ENCODE measurements at places on chromosomes 12 and 14.

DNA sequence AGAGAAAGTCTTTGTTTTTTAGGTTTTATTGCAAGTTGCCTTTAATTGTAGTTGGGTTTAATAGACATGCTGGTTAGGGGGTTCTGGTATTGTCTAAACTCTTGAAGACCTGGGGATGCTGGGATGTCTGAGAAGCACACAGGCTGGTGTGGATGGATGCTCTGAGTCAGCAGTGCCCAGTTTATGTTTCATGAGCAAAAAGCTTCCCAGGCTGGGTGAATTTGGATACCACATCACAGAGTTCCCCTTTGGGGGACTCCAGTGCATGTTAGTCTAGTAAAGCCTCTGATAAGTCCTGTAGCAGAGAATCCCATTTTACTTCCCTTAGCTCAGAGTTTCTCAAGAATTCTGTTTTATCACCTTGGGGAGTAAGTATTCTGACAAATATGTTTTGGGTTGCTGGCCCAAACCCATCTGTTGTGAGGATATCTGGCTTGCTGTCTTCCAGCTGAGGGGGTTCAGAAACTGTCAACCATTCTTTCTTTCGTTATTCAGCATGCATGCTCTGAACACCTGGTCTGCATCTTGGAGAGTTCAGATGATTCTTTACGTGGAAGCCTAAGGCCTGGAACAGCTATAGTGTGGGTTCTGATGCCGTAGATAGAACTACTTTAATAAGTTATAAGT, 509.1 kb downstream of the VRK1 start:
- no peak for DNase-seq

GRCh38 chr14:58027904-58028303, 124.1 kb downstream of the ARMH4 start:
- DNase-seq: no peak

DNA sequence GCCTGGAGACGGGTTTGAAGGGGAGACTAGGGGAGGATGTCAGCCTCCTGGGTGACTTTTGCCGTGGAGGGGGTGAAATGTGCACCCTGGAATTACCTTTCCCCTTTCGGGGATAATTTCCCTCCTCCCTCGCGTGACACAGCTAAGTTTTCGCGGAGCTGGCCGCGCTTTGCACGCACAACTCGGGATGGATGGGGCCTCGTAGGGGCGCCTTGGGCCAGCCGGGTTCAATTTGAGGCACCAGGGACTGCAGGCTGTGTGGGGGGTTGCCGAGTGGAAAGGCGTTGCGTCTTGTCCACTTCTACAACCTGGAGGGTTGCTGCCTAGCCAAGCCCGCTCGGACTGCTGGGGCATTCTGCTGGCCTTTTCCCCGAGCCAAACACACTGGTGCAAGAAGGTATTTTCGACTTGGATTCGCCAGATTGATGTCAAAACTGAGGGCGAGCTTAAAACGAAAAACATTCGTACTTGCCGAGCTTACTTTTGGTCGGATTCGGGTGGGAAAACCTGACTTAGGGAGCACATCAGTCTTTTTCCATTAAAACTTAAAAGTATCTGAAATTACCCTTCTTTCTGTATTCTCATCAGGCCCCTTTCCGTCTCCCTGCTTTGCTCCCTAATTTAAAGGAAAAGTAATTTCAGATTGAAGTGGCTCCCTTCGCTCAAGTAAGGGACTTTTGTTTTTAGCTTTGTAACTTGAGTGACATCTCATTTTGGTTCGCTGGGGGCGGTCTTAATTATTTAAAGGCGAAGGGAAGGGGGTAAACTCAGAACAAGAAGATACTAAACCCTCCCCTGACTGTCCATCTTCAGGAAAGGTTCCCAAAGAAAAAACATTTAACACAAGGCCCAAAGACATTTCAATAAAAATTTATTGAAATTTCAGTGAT, 14.3 kb downstream of the TBX3 start:
- no peak for DNase-seq

DNA sequence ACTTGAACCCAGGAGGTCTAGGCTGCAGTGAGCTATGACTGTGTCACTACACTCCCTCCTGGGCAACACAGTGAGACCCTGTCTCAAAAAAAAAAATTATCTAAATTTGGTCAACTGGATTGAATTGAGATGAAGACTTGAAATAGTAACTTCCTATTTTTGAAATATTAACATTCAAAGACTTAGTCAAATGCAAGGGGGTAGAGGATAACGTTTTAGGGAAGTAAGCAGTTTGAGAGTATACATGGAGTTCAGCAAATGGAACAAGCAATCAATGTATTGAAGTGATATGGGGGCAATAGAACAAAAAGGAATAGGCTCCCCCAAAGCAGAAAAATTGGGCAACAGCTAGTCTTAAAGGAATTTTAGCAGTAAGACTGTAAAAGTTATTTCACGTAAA, 4.6 kb upstream of the MFAP5 start:
- DNase-seq: no peak

GRCh38 chr14:31937730-31938346, 139.3 kb upstream of the ARHGAP5 start:
- DNase-seq: peak; percentile 39

- no peak for DNase-seq
Observed at GRCh38 chr12:31900271-31900670, 58.9 kb upstream of the RESF1 start.

- no peak for DNase-seq
Observed at GRCh38 chr12:109721276-109721675, 7.7 kb downstream of the FAM222A start.

DNA sequence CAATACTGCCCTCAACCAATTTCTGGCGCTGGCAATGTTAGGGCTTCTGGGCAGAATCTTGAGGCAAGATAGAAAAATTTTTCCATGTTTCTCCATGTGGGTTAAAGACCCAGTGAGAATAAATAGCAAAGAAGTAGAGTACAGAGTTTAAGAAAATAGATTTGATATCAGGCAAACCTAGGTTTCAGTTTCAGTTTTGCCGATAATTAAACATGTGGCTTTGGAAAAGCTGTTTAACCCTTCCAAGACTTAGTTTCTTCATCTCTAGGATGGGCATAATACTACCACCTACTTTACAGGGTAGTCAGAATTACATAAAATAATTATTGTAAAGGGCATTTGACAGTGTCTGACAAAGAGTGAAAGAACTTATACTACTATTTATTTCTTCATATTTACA, 360.4 kb downstream of the PCNX1 start:
- DNase-seq: no peak

DNA sequence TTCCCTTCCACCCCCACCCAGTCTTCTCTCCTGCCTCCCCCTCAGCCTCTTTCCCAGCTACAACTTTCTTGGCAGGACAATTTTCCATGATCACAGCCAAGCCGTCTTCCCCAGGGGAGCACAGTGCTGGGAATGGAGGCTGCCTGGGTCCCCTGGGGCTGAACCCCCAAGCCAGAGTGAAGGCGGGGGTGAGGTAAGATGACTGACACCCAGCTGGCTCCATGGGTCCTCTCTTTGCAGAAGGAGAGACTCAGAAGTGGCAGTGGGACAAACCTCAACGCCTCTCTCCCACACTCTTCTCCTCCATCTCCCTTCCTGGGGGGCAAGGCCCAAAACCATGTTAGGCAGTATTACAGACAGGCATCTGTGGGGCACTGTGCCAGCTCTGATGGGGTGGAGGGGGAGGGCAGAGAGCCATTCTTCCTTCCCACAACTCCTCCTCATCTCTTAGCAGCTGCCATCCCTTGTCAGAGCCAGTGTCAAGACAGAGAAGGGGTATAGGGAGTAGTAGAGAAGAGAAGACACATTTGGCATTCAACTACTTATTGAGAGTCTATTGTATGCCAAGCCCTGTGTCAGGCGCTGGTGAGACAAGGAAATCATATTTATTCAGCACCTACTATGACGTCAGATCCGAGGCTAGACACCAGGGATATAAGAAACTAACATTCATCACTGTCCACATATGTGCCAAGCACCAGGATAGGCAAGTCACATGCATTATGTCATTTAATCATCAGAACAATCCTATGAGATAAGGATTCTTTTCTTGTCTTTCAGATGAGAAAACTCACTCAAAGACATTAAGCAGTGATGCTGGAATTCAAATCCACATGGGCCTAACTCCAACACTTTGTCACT, 3.6 kb downstream of the ITGA7 start:
- no peak for DNase-seq

GRCh38 chr12:74619084-74619483, 81.4 kb downstream of the ATXN7L3B start:
- DNase-seq: no peak

- peak; percentile 67 for DNase-seq
Observed at GRCh38 chr12:53231921-53232645, at the start of gene RARG. Gene RARG, minus strand, starts transcription at chr12:53232209. Its CDS starts 4,664 bp downstream, at chr12:53227545.

- no peak for DNase-seq
Observed at GRCh38 chr14:71739273-71739990, 192.8 kb upstream of the RGS6 start.

- no peak for DNase-seq
Observed at GRCh38 chr12:64608901-64609535, 1.3 kb upstream of the RASSF3 start.

DNA sequence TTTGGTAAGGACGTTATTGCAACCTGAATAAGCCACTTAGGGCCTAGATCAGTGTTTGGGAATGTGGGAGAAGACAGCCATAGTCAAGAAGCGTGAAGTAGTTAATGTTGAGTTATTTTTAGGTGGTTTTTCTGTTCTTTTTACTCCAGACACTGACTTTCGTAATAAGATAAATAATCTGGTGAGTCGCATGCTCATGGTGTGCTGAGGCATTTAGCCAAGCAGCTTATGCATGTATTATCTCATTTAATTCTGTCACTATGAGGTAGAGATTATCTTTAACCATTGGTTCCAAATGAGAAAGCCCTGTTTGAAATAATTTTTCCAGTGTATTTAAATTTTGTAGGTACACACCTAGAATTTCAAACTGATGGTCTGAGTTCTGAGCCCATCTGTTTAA, 67.3 kb downstream of the RCOR1 start:
- DNase-seq: no peak

DNA sequence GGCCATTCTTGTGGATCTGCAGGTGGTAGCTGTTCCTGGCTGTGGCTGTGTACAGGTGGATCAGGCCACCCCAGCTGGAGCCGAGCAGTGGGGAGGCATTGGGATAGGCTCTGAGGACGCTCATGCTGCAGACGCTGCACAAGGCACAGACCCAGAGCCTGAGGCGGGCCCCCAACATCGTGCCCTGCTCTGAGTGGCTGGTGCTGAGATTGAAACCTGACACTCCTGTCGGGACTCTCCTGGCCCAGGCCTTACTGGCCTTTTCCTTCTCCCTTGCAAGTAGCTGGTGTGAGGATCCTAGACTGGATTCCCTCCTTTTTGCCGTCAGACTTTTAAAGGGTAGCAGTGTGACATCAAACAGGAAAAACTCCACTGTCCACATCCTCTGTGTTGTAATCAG, at the start of gene FGF23:
Gene FGF23, minus strand, starts transcription at position 308 of the 400 bp plus-strand sequence. Its CDS starts 130 bp downstream, at position 178.
- no peak for DNase-seq

DNA sequence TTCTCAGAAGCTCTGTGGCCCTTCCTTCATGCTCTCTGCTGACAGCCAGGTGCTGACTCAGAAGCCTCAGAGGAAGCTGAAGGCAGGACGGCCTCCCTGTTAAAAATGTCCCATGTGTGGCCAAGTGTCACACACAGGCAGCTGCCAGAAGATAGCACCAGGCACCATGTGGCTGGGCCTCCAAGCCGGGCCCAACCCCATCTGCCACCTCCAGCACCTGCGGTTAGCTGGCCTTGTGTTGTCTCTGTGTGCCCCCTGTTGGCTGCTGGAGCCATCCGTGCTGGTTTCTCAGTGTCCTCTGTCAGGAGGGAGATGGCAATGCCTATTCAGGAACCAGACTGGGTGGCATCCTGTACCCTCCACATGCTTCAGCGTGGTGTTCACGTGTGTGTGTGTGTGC, 63.2 kb downstream of the TSPAN11 start:
- no peak for DNase-seq

- DNase-seq: no peak
Observed at GRCh38 chr12:88604646-88605045, 24.4 kb upstream of the KITLG start.

- DNase-seq: no peak
Observed at GRCh38 chr14:95649230-95649629, 37.0 kb upstream of the TCL1B start.

GRCh38 chr12:89962648-89963047, 254.0 kb upstream of the ATP2B1 start:
- DNase-seq: no peak

GRCh38 chr12:103848143-103848542, 7.1 kb upstream of the NT5DC3 start:
- no peak for DNase-seq

DNA sequence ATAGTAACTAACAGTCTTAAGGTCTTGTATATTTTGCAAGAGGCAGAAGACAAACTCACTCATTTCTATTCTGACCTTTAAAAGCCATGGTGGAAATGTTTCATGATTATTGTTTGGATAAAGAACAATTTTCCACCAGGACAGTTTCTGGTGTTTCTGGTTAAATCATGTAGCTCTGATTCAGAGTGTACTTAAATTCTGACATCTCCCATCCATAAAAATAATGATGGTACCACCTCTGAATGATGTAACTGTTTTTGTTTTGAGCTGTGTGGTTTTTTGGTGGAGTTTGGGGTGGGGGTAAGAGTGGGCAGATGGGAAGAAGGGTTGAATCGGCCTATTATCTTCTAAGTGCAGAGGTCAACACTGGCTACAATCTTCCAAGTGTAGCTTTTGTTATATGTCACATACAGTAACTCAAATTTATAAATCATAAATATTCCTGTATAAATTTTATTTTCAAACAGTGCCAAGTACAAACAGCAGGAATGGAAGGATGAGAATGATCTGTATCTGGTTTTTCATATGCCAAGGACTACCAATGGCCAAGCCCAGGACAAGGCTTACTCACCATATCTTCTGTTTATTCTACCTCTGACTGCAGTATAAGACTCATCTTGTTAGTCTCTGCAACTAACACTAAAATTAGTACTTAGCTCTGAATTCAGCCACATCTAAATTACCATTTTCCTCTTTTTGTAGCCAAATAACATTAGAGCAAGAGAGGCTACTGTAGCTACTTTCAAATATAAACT, 108.7 kb downstream of the BCAT1 start:
- DNase-seq: no peak

DNA sequence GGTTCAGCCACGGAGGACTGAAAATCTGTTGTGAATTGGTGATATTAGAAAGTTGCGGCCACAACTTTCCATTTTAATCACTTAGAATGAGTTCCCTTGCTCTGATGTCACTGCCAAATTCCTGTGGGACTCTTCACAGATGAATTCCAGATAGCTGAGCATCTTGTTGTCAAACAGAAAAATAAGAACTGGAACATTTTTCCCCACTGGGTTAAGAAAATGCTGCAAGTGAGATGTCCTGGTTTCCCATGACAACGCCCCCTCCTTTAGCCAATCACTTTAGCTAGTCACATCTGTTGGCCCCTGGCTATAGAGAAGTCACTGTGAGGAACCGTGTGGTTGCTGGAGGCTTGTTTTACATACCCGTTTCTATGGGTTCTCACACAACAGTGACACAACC, 135.9 kb downstream of the KTN1 start:
- no peak for DNase-seq

DNA sequence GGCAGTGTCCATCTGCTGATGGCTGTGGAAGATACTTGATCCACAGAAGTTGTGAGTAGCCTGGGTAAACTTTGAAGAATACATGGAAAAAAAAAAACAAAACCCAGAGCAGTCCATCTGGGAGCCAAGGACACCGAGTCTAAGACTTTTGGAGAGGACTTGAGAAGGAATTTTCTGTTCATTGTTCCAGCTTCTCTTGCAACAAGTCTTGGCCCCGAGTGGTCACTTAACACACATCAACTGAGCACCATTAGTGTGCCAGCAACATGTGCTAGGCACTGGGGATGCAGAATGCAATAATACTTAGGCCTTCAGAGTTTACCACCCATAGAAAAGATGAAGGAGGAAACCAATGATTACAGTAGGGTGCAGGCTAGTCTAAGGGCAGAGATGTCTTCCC, 266.7 kb downstream of the EMP1 start:
- no peak for DNase-seq

GRCh38 chr12:133231001-133231400, 4.7 kb downstream of the ANHX start:
- no peak for DNase-seq

Data from stimulated activated CD4-positive, alpha-beta T cell treated with anti-CD3 and anti-CD28 coated beads, Interleukin-1b, Interleukin-23, amount 100 ng/mL, for 4 hours (primary cell).